ENCODE measurements at places on chromosomes 13 and 19. TPM values are rescaled to one million over a fixed set of nuclear protein-coding genes. Genes with fewer than 3 reads are reported as not detected.

- DNase-seq: no peak
These were observed 11.4 kb downstream of the TPGS1 start for GRCh38 chr19:518598-519231.

DNA sequence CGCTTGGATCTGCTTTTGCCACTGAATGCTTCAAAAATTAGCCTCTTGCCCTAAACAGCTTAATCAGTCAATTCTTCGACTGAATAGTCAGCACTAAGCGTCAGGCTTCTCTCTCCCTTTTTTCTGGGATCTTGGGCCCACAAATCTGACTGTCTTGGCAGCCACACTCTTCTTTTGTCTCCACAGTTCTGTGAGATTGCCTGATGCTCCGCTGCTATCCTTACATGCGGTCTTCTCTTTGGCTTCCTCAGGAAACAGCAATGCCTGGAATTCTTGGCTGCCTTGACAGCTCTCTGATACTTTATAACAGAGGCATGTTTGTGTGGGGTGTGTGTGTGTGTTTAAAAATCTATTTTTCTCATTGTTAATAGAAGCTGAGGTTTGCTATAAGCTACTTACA lies 32.6 kb downstream of the ERCC5 start:
- no peak for DNase-seq

GRCh38 chr13:25836574-25837336 lies 215.1 kb downstream of the SHISA2 start:
- DNase-seq: no peak

DNA sequence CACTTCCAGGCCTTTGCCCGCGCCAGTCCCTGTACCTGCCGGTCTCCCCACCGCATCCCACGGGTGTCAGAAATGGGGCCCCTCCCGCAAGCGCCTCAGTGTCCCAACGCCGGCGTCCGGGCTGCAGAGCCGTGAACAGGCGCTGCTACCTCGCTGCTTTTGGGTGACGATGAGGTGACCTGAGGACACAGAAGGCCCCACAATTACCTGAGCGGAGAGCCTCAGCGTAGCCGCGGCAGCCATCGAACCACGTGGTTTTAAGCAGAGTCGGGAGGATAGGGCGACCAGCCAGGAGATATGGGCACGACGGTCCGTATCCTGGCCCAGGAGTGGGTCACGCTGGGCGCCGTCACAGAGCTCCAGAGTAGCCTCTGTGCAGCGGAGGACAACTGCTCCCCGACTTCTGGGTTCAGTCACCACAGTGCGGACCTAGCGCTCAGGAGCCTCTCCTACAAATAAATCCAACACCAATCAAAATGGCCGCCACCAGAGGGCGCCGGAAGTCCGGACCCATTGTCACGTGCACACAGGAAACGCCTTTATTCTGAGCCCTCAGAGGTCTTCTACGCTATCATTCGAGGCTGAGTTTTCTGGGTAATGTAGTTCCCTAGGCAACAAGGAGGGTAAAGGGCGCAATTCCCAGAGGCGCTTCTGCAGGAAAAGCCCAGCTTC lies at the start of gene ZNF814:
TSS of gene ZNF814 (minus strand) at position 478 of the 672 bp plus-strand sequence. CDS start at position 243, 235 bp downstream.
- DNase-seq: peak; percentile 3

DNA sequence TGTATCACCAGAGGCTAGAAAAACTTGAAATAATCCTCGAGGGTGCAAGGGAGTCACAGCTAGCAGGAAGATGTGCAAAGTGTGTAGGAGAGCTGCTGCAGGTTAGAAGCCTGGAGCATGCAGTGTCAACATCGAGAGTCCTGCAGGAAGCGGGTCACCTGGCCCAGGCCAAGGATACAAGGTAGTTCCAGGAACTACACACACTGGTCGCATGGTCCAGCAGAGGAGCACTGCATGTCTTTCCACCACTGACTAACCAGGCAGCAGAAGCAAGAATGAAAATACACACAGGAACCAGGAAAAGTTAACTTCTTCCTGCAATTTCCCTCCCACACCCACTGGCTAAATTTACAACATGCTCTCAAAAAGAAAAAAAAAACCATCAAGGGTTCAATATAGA lies 36.0 kb upstream of the MIR17HG start:
- no peak for DNase-seq

ZNF793 gene
- total RNA-seq: 12.1 TPM

- DNase-seq: no peak
These were observed 383.4 kb downstream of the LMO7 start for GRCh38 chr13:76019421-76020044.

DNA sequence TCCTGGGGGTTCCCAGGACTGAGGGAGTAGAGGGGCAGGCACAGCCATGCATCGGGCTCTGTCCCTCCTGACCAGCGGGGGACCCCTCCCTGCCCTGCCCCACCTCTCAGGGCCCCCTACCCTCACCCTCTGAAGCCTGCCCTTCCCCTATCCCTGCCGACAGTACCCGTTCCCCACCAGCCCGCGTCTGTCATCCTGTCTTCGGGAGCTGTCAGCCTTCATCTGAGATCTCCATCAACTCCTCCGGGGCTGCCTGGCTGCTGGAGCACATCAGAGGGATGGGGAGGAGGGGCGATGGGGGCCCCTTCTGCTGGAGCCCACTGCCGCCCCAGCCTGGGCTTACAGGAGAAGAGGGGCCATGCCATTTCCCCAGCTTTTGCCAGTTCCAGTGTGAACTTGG lies 6.2 kb upstream of the SHD start:
- no peak for DNase-seq

COX7A1 gene
- 41.0 TPM for total RNA-seq

DNA sequence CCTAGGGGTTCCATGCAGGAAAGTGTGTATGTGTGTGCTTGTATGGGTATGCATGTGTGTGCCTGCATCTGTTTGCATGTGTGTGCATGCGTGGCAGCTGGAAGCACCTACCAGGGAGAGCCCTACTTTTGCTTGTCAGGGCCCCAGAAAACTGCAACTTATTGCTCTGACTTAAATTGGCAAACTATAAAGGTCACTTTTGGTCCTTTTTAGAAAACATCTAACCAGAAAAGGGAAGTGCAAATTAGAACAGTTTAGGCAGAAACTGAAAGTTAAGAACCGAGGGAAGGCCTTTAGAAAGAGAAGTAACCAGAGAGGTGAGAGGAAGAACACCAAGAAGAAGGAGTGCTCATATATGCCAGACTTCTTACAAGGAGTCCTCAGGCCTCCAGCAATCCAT lies 32.5 kb downstream of the DLEU7 start:
- no peak for DNase-seq

DNA sequence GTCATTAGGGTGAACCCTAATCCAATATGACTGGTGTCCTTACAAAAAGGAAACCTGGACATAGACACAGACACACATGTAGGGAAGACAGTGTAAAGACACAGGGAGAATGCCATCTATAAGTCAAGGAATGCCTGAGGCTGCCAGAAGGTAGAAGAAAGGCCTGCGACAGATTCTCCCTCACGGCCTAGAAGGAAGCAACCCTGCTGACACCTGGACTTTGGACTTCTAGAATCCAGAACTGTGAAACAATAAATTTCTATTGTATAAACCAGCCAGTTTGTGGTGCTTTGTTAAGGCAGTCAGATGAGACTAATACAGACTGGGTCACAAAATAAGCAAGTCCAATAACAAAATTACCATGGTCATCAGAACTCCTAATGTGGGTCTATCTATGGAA lies 120.4 kb downstream of the ENOX1 start:
- no peak for DNase-seq

DNA sequence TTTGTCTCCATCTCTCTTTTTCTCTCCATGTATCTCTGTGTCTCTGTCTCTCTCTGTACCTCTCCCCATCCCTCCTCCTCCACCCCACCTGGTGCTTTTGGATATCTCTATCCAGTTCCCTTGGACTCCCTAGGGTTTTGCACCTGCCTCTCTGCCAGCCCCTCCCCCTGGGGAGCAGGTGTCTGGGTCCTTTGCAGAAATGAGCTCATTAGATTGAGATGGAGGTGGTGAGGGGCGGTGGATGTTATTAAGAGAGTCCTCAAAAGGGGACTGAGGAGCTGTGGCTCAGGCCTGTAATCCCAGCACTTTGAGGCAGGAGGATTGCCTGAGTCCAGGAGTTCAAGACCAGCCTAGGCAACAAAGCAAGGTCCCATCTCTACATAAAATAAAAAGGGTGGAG lies 2.1 kb downstream of the KCNN4 start:
- no peak for DNase-seq

DNA sequence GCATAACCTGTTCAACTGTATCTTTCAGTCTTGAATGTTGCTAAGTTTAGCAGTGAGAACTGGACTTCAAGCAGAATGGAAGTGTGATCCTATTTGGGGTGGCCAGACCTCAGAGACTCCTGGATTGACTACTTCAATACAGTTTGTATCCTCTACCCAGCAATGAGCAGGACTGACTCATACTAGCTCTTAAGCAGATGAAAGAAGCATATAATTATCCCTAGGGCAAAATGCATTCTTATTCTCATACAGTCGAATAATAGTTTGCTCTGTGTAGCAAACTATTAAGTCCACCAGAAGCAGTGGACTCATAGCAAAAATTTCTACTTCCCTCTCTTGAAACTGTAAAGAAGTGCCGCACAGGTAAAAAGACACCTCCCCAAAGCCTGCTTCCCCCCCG lies 46.4 kb upstream of the FAM216B start:
- DNase-seq: no peak

GRCh38 chr13:51638216-51638871 lies 54.1 kb downstream of the WDFY2 start:
- DNase-seq: no peak

DNA sequence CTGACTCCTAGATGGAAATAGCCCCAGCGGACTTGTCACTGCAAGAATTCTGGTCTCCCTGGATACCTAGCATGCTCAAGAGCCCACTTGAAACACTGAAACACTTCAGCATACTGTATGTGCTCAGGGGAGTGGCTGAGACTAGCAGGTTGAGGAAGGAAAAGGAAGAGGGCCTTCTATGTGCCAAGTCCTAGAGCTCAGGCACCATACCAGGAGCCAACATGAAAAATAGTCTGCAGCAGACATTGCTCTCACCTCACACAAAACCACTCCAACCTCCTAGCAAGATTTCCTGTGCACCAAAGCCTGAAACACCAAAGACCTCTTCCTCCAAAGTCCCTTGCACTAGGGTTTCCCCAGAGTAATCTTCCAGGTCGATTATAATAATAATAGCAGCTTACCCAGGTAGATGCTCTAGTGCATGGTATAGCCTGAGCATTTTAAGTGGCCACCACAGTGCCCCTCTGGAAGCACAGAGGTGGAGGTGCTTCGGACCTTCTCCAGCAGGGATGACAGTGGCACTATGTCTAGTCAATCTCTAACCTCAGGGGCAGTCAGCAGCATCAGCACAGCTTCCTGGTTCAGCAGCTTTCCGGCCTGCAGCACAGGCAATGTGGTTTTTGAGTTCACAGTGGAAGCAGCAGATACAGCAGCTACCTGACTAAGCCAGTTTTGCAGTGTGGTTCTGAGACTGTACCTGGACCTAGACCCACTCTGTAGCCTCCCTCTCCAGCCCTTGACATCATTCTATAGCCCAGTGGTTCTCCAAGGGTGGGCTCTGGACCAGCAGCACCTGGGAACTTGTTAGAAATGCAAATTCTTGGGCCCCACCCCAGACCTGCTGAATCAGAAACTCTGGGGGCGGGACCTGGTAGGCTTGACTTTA lies 45.6 kb upstream of the UBE2L5 start:
- DNase-seq: no peak

GRCh38 chr13:95568131-95568530 lies 15.6 kb downstream of the CLDN10 start:
- no peak for DNase-seq

DNA sequence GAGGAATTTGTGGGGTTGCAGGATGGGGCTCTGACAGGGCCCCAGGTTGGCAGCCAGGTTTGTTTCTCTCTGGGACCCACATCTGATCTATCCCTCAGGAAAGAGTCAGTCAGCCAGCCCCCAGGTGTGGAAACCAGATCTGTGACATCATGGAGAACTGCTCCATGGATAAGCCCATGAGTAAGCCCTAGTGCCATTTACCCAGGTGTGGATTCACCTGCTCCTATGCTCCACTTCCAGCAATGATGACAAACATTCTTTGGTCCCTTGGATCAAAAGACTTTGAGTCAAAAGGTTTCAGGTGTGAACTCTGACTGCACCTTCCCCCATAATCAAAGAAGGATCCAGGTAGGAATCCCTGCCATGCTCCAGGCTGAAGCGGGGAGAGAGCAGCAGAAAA lies 26.9 kb upstream of the IGFL4 start:
- no peak for DNase-seq

DNA sequence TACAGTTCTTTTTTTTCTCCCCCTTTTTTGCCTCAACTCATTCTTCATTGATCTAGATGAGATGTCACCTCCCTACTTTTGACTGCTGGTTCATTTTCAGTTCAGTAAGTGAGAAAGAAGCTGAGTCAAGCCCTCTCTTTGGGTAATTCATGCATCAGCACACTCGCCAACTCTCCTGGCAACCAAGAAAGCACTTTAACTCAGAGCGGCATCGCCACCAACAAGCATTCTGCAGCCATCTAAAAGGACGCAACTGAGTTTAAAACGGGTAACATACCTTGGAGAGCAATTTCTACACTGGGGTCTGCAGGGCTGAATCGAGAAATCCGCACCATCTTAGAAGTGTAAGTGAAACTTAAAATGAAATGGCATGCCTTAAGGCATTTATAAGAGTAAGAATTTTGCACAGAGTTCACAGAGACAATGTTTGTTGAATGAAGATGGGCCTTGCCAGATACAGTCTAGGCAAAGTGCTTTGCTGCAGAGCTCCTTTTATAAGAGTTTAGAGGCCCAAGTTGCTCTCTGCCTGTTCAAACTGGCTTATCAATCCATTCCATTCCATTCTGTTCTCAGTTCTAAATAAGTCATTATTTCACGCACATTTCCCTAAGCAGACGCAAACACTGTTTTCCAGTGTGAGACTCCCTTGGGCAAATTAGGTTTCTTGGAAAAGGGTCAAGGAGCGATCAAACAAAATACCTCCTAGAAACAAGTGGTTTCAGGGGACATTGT lies 338.0 kb downstream of the ENOX1 start:
- no peak for DNase-seq

KLK4 gene
- not detected for total RNA-seq

LILRB2 gene
- 13.7 TPM for total RNA-seq
